ENCODE measurements at places on chromosomes 2 and 18.

DNA sequence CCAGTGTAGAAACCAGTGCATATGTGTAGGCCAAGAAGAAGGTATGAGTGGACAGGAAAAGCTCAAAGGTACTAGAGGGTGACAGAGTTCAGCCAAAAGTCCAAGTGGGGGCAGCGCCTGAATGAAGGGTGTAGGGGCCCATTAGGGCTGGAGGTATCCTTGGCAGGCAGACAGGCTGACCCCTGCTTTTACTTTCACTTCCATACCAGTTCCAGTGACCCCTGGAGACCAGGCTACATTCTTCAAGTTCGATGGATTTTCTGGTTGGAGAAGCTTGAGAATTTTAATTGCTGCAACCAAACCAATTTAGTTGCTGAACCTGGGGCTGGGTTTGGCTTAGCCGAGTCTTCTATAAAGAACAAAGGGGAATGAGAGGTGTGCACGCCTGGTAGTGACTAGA is 42.3 kb upstream of the MRPL33 start:
- DNase-seq: no peak
- no peaks in the 10 kb centered on the region for H3K36me3 ChIP-seq
- no peak overlapping the region for H3K27ac ChIP-seq
- H3K27me3 ChIP-seq: no peaks in the 10 kb centered on the region
- H3K4me1 ChIP-seq: no peaks in the 10 kb centered on the region

GRCh38 chr2:9415516-9416169 is 7.7 kb downstream of the ITGB1BP1 start:
- no peak overlapping the region for H3K27ac ChIP-seq
- no peak for DNase-seq
- H3K27me3 ChIP-seq: no peaks in the 10 kb centered on the region
- peaks cover 9% of the 10 kb centered on the region for H3K4me1 ChIP-seq
- no peak overlapping the region for H3K4me3 ChIP-seq

DNA sequence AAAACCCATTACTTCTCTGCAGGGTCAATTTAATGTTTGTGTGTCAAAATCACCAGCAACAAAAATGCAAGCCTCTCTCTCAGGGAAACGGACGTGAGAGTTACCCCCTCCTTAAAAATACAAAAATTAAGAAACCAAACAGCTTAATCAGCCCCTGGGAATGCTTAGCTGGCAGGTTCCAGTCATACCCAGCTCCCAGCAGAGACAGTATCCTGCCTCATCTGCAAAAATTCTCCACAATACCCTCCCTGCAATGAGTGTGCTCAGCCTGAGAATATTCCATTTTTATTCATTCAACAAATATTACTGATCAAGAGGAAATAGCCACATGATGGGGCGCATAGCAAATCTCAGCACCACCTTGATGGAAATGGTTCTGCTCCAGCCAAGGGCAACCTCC is 36.3 kb downstream of the ST8SIA5 start:
- DNase-seq: no peak
- H3K27ac ChIP-seq: no peak overlapping the region

- H3K27me3 ChIP-seq: no peaks in the 10 kb centered on the region
- H3K4me1 ChIP-seq: peaks cover 33% of the 10 kb centered on the region
- no peak overlapping the region for H3K27ac ChIP-seq
- DNase-seq: no peak
These were observed 42.7 kb upstream of the PELI1 start for GRCh38 chr2:64186699-64187605.

- peak overlapping the region; percentile 39 for H3K4me3 ChIP-seq
- H3K27ac ChIP-seq: no peak overlapping the region
- peaks cover 35% of the 10 kb centered on the region for H3K36me3 ChIP-seq
- H3K27me3 ChIP-seq: no peaks in the 10 kb centered on the region
- H3K4me1 ChIP-seq: peaks cover 34% of the 10 kb centered on the region
- DNase-seq: no peak
These were observed 48.7 kb downstream of the GREB1 start for GRCh38 chr2:11582612-11582861.

- no peaks in the 10 kb centered on the region for H3K36me3 ChIP-seq
- H3K4me3 ChIP-seq: no peak overlapping the region
- no peak for DNase-seq
These were observed 910.1 kb upstream of the CELF4 start for GRCh38 chr18:38475686-38476085.

DNA sequence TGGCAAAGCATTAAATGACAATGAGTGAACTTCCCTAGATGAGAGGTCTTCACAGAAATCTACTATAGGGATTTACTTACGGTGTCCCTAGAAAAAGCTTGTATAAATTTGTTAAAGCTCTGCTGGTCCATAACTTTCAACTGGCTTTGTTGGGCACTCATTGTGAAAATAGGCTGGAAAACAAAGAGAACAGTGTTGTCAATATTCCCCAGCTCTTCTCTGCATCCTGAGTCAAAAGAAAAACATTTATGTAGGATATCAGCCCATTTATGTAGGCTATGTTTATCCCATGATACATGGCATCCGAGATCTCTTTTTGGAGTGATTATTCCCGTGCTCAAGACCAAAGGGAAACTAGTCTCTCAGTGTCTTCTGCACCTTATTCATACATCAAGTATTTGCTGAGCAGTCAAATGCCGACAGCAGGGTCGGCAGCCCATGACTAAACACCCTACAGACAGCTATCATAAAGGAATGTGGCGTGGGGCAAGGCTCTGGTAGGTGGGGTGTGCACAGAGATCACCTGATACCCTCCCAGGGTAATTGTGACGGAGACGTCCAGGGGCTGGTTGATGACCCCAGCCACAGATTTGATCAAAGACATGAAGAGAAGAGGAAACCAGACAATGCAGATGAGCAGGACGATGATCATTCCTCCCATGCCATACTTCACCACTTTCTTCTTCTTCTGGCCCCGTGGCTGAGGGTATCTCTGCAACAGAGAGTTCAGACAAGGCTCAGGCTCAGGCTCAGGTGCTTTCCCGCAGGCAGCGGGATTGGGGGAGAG is 155.9 kb downstream of the NAPG start:
- no peaks in the 10 kb centered on the region for H3K27me3 ChIP-seq
- peaks cover 6% of the 10 kb centered on the region for H3K36me3 ChIP-seq
- no peak for DNase-seq
- no peak overlapping the region for H3K27ac ChIP-seq
- no peak overlapping the region for H3K4me3 ChIP-seq

GRCh38 chr2:14330884-14331283 is 301.6 kb upstream of the LRATD1 start:
- H3K27ac ChIP-seq: no peak overlapping the region
- no peaks in the 10 kb centered on the region for H3K36me3 ChIP-seq
- no peaks in the 10 kb centered on the region for H3K4me1 ChIP-seq
- H3K27me3 ChIP-seq: no peaks in the 10 kb centered on the region

DNA sequence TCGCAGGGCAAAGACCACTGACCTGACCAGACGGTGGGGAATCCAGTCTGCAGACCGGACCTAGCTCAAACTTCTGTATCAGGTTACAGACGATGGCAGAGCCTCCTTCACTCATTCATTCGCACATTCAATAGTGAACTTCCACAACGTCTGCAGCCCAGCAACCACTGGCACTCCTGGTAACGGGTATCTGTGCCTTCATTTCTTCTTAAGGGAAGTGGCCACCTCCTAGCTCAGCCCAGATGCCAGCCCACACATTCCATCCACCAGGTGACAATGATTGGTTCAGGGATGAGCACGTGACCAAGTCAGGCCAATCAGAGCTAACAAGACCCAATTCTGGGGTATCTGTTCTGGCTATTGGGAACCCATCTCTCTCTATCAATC is 15.9 kb upstream of the ARMC9 start:
- H3K27ac ChIP-seq: no peak overlapping the region
- no peaks in the 10 kb centered on the region for H3K36me3 ChIP-seq
- H3K4me1 ChIP-seq: no peaks in the 10 kb centered on the region
- no peak overlapping the region for H3K4me3 ChIP-seq
- H3K27me3 ChIP-seq: no peaks in the 10 kb centered on the region
- no peak for DNase-seq

DNA sequence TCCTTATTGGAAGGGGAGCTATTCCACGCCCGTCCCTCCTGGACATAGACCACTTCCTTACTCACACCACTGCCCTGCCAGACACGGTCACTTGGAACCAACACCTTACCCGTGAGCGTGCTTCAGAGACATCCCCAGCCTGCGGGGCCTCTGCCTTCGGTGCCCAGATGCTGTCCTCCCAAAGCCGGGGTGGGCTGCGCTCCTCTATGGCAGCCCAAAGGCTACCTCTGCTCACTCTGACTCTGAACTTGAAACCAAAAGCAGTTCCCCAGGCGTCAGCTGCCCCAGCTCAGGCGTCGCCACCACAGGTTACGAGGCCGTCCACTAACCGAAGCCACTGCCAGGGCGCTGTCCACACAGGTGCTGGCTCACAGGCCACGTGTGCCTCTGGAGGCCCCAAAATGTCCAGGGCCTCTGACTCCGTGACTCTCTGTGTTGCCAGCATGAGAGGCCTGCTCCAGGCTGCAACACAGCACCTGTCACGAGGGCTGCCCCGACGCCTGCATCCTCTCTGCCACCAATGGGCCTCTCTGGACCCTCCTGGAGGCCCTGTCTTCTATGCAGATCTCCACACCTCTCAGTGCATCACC is 23.8 kb downstream of the HDAC4 start:
- no peak overlapping the region for H3K4me3 ChIP-seq
- peak overlapping the region; percentile 20 for H3K27ac ChIP-seq
- peaks cover 27% of the 10 kb centered on the region for H3K4me1 ChIP-seq
- H3K36me3 ChIP-seq: peaks cover 6% of the 10 kb centered on the region

- H3K4me1 ChIP-seq: no peaks in the 10 kb centered on the region
- peaks cover 5% of the 10 kb centered on the region for H3K36me3 ChIP-seq
- H3K27me3 ChIP-seq: no peaks in the 10 kb centered on the region
- H3K4me3 ChIP-seq: no peak overlapping the region
- no peak for DNase-seq
- H3K27ac ChIP-seq: no peak overlapping the region
These were observed 73.3 kb upstream of the MBOAT2 start for GRCh38 chr2:9076755-9077154.

GRCh38 chr18:56565551-56566345 is 72.6 kb downstream of the TXNL1 start:
- H3K4me1 ChIP-seq: peaks cover 8% of the 10 kb centered on the region
- no peaks in the 10 kb centered on the region for H3K36me3 ChIP-seq
- H3K27me3 ChIP-seq: no peaks in the 10 kb centered on the region
- no peak overlapping the region for H3K27ac ChIP-seq
- no peak overlapping the region for H3K4me3 ChIP-seq
- DNase-seq: no peak

- no peak overlapping the region for H3K27ac ChIP-seq
- H3K4me3 ChIP-seq: no peak overlapping the region
- peaks cover 15% of the 10 kb centered on the region for H3K4me1 ChIP-seq
- no peaks in the 10 kb centered on the region for H3K27me3 ChIP-seq
These were observed 15.7 kb upstream of the TRIB2 start for GRCh38 chr2:12700989-12701388.

- H3K27ac ChIP-seq: no peak overlapping the region
- H3K27me3 ChIP-seq: no peaks in the 10 kb centered on the region
- H3K4me3 ChIP-seq: no peak overlapping the region
- H3K36me3 ChIP-seq: peaks cover 3% of the 10 kb centered on the region
These were observed 28.8 kb upstream of the INO80C start for GRCh38 chr18:35526495-35527059.

- no peak for DNase-seq
- no peaks in the 10 kb centered on the region for H3K36me3 ChIP-seq
- H3K27me3 ChIP-seq: peaks cover 2% of the 10 kb centered on the region
- peak overlapping the region; percentile 73 for H3K27ac ChIP-seq
These were observed 65.3 kb downstream of the HAUS1 start for GRCh38 chr18:46169464-46169941.

GRCh38 chr18:59419386-59419785 is 60.3 kb upstream of the LMAN1 start:
- H3K4me1 ChIP-seq: no peaks in the 10 kb centered on the region
- no peak overlapping the region for H3K27ac ChIP-seq
- DNase-seq: no peak

GRCh38 chr18:55577812-55578539 is 10.0 kb downstream of the TCF4 start:
- no peak overlapping the region for H3K27ac ChIP-seq
- H3K4me3 ChIP-seq: no peak overlapping the region
- peaks cover 12% of the 10 kb centered on the region for H3K36me3 ChIP-seq
- H3K27me3 ChIP-seq: no peaks in the 10 kb centered on the region
- no peak for DNase-seq

DNA sequence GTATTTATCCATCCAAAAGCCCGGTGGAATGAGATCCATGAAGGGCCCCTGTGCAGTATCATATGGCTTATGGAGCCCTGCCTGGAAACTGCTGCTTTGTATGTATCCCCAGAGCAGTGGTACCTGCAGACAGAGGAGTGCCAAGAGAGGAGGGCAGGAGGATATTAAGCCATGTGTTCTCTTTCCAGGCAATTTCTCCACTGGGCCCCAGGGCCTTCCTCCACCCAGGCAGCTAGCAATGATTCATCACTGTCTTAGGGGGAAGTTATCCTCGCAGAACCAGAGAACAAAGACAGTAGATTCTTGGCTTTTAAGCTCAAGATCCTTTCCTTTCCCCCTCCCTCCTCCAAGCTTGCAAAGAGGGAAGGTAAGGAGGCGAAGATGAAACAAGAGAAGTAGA is 98.1 kb downstream of the LRRC30 start:
- no peaks in the 10 kb centered on the region for H3K36me3 ChIP-seq
- H3K27me3 ChIP-seq: no peaks in the 10 kb centered on the region
- H3K4me1 ChIP-seq: peaks cover 7% of the 10 kb centered on the region
- no peak overlapping the region for H3K27ac ChIP-seq
- no peak overlapping the region for H3K4me3 ChIP-seq
- DNase-seq: no peak

- H3K4me3 ChIP-seq: no peak overlapping the region
- H3K36me3 ChIP-seq: no peaks in the 10 kb centered on the region
- H3K27ac ChIP-seq: no peak overlapping the region
These were observed 17.1 kb downstream of the TMEM185B start for GRCh38 chr2:120206022-120206581.

- no peaks in the 10 kb centered on the region for H3K27me3 ChIP-seq
- no peak overlapping the region for H3K4me3 ChIP-seq
- H3K4me1 ChIP-seq: peaks cover 4% of the 10 kb centered on the region
- H3K27ac ChIP-seq: no peak overlapping the region
- peaks cover 6% of the 10 kb centered on the region for H3K36me3 ChIP-seq
These were observed 322.4 kb downstream of the TNS1 start for GRCh38 chr2:217680381-217680780.

DNA sequence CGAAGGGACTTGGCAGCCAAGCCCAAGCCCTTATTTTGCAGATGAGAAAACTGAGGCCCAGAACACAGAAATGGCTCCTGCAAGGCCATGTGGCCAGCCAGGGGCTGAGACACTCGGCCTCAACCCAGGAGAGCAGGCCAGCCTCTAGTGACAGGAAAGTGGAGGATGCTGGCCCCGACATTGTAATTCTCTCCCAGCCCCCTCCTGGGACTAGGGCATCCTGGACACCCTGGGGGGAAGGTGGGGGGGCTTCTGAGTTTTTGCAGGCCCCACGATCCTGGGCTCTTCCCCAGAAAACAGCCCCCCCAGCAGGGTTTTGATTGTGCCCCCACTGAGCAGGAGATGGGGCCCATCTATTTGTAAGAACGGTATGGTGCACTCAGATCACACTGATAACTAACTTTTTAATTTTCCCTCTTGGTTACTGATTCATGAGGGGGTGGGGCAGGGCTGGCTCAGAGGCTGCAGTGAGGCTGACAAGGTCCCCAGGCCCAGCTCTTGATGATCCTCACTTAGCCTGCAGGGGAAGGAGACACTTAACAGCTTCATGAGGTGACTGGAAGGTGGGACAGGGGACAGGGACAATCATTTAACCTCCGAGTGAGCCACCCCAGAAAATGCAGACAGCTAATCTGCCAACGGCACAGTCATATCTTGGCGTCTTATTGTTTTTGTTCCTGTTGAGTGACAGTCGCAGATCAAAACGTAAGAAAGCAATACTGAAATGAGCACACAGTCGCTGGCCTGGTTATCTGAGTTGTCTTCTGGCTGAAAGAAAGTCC is 18.9 kb downstream of the SMAD7 start:
- no peak overlapping the region for H3K27ac ChIP-seq
- H3K27me3 ChIP-seq: no peaks in the 10 kb centered on the region
- H3K4me1 ChIP-seq: peaks cover 81% of the 10 kb centered on the region
